Psoas muscle (tissue), 8 donors: ENCODE measurements at places on chromosomes 6 and 20. TPM values are rescaled to one million over a fixed set of nuclear protein-coding genes. Genes with fewer than 3 reads are reported as not detected.

GRCh38 chr6:6505111-6505510, 83.4 kb upstream of the LY86 start:
- no peak for DNase-seq

TRIM10 gene
- polyA plus RNA-seq: not detected

DNA sequence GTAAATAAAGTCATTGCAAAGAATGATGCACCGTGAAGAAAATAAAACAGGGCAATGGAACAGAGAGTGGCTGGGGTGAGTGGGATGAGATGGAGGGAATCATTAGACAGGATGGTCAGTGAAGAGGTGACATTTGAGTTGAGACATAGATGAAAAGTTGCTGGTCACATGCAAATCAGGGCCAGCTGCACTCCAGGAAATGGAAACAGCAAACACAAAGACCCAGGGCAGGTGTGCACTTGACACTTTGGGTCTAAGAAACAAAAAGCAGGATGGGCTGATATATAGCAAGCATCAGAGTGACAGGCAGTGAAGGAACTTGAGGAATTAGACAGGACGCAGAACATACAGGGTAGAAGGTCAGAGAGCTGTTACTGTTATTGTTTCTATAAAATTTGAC, 171.5 kb upstream of the RIPOR2 start:
- no peak for DNase-seq

- no peak for DNase-seq
These were observed 49.3 kb upstream of the E2F3 start for GRCh38 chr6:20352346-20352745.

DNA sequence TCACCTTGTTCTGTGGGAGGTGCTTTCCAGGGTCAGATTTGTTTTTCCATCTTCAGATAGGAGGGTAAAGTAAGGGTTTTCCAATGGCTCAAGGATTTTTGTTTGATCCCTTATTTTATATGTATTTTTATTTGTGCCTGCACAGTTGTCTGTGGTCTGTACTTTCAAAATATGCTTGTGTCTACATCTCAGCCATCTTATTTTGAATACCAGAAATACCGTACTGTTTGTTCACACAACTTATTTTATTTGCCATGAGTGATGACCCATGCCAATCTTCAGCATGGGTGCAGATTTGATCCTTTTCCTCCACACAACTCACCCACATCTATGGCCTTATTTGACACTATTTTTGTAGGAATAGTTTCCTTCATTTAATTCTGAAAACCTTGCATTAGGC, 72.2 kb upstream of the PTCHD4 start:
- DNase-seq: no peak

GRCh38 chr20:35314816-35315631, 22.8 kb upstream of the FAM83C start:
- DNase-seq: no peak

CD93 gene
- polyA plus RNA-seq: 9.5 TPM

DNA sequence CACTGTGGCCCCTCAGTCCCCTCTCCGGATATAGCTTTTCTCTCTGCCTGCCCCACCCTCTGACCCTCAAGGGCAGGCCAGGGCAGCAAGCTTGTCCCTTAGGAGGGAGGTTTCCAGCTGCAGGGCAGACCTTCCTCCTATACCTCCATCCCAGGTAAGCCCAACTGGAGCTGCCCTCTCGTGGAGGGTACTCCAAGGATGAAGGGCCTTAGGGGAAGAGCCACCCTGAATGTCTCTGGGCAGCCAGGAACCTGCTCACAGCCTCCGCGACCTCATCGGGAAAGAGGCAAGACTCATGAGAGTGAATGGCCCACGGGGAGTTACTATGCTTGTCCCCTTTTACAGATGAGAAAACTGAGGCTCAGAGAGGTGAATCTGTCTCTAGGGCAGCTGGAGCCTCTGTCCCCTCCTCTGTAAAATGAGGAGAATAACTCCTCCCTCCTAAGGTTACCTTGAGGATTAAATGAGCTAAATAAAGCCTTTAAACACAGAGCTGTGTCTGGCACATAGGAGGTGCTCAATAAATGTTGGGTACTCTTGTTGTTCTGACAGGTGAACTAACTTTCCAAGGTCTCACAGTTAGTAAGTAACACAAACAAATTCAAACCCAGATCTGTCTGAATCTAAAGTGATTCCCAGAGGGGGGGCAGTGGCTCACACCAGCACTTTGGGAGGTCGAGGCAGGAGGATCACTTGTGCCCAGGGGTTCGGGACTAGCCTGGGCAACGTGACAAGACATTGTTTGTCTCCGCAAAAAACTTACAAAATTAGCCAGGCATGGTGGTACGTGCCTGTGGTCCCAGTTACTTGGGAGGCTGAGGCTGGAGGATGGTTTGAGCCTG, 12.1 kb downstream of the SRXN1 start:
- no peak for DNase-seq

METTL24 gene
- polyA plus RNA-seq: not detected

TRIM31 gene
- not detected for polyA plus RNA-seq

GRCh38 chr6:95203153-95203754, 374.1 kb upstream of the MANEA start:
- no peak for DNase-seq

CALHM6 gene
- 1.1 TPM for polyA plus RNA-seq

DNA sequence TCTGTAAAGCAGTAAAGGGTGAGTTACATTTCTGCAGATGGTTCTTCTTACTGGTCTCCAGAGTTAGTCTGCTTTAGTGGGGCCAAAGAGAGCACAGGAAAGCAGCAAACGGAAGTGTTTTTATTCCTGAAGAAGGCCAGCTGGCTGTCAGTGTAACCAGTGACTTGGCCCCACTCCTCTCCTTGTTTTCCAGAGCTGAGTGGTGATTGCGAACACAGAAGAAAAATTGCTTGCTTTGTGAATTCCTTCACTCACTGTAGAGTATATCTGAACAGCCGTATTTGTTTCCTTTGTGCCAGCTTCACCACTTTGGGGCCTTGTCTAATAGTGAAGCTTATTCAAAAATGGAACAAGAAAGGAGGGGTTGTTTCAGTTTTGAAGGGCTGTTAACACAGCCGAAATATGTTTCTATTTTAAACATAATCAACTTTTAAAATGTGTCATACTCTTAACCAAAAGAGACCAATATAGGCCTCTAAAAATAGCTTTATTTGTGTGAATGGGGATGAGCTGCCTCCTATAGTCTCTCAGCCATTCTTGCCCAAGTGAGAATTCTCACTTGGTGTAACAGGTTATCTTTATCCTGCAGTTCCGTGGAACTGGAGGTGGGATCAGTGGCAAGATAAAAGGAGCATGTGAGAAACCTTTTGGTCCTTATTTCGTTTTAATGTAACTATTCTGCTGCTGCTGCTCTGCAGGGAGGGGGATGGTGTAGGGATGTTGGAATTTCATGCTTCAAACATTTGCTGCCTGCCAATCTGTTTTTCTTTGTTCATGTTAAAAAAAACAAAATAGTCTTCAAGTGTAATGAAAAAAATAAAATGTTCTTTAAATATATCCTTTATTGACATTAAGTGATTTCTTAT, 37.8 kb downstream of the ZC2HC1B start:
- no peak for DNase-seq

DNA sequence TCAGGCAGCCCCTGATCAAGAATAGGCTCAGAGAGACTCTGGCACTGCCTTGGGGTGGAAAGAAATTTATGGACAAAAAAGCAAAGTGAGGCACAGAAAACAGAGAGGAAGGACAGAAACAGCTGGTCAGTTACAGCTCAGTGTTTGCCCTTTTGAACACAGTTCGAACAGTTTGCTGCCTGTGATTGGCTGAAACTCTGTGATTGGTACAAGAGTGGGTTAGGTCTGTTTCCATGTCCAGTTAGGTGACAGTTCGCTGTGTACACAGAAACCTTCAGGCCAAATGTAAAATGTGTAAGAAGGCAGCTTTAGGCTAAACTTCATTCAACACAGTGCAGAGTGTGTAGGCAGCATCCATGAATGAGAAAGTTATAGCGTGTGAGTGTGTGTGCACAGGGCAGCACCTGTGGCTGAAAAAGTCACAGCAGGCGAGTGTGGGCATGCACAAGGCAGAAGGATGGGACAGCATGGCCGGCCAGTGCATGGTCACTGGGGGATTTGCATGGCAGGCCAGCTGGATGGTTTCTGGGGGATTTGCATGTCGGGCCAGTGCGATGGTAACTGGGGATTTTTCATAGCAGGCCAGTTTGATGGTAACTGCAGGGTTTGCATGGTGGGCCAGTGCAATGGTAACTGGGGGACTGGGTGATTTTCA, 75.4 kb upstream of the FRMD1 start:
- DNase-seq: no peak

GRCh38 chr6:6219716-6220115, 100.7 kb downstream of the F13A1 start:
- DNase-seq: no peak

DNA sequence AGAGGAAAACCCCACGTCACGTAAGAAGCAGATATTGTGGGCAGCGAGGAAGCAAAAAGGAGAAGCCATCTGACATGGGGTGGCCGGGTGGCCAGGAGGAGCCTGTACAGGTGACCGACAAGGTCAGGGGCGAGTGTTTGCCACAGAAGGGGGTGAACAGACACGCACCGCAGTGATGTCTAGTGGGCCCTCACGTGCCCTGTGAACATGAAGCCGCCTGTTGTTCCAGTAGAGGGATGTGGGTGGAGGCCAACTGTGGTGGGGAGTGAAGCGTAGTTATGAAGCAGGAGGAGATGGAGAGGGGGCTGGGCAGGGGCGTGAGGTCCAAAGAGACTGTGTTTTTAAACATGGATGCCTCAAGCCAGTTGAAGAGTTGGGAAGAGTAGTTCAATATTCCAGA, 20.5 kb downstream of the MYT1 start:
- no peak for DNase-seq

SLC12A5 gene
- 0.29 TPM for polyA plus RNA-seq

DNA sequence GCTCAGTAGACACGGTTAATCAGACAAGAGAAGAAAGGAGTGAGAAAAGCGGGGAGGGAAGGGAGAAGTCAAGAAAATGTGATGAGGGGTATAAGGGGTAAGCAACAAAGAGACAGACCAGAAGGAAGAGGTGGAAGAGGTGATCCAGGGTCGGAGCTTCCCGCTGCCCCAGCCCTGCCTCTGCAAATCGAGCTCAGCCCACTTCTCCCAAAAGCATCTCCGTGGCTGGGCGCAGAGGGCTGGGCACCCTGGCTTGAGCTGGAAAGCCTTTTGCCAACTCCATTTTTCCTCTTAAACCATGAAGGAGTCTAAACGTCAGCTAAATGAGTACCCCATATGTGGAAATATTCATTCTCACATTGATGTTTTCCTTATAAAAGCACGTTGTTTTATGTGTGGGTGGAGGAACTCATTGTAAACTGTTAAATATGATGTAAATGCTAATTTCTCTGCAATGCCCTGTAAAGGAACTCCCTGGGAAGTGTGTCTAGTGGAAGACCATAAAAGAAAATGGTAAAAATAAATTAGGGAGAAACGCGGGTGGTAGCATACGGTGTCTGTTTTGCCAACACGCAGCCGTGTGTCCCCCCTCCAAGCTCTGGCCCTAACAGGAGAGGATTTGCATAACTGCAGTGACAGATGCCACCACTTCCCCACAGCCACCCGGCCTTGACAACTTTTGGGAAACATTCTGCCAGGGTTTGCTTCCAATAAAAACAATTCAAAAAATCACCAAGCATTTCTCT, 55.2 kb upstream of the MAFB start:
- DNase-seq: no peak

ABHD16B gene
- 0.34 TPM for polyA plus RNA-seq

TXLNB gene
- 1.8 TPM for polyA plus RNA-seq

XKR7 gene
- not detected for polyA plus RNA-seq

TOMM34 gene
- polyA plus RNA-seq: 10.4 TPM

- no peak for DNase-seq
These were observed 69.3 kb upstream of the SYNJ2 start for GRCh38 chr6:157912326-157912725.

DNA sequence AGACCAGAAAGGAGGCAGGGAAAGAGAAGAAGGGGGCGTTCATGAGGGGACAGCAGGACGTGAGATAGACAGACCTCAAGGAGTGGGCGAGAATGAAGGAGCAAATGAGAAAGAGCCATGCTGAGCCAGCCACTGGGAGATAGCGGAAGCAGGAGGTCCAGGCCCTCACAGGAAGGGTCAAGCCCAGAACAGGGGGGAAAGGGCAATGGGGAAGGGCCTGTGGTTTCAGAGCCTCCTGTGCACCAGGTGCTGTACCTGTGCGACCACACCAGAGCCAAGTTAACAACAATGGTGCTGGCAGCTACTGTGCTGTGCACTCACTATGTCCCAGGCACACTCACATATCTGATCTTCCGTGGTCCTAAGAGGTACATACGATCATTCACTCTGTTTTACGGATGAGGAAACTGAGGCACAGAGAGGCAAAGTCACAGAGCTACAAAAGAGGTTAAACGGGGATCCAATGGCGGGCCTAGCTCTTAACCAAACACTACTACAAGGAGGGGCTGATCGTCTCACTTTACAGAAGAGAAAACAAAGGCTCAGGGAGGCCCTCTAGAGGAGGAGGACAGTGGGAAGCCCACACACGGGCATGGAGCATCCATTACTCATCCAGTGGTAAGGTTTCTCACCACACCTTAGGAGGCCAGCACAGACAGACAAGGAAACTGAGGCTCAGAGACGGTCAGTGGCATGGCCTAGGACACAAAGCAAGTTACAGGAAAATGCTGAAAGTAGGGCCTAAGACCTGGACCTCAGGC, 129.1 kb downstream of the PREX1 start:
- DNase-seq: no peak

CPXM1 gene
- 0.30 TPM for polyA plus RNA-seq

GRCh38 chr6:93453956-93454355, 34.6 kb upstream of the EPHA7 start:
- DNase-seq: no peak
